ENCODE measurements at places on chromosomes 6 and 20. TPM values are rescaled to one million over a fixed set of nuclear protein-coding genes. Genes with fewer than 3 reads are reported as not detected.

GRCh38 chr20:20206788-20207187, 154.5 kb downstream of the CFAP61 start:
- DNase-seq: no peak

- DNase-seq: no peak
Observed at GRCh38 chr6:88975369-88975768, 12.0 kb upstream of the RNGTT start.

GRCh38 chr6:40325041-40325440, 262.1 kb downstream of the LRFN2 start:
- no peak for DNase-seq

GRCh38 chr20:17615645-17616479, 46.0 kb downstream of the DSTN start:
- DNase-seq: no peak

DNA sequence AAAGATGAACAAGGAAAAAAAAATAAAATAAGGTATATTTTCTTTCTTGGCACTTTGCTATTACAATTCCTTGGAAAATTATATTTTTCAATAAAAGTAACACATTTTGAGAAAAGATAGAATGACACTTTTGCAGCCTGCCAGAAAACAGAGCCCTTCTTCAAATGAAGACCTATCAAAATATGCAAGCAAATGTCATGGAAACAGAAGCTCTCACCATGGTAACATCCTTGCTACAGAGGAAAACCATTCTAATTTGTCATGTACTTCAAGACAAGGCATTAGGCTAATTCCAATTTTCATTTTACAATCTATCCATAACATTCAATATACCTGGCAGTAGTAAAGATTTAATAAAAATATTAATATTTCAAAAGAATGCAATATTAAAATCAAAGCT, 177.9 kb downstream of the RNGTT start:
- no peak for DNase-seq

DNA sequence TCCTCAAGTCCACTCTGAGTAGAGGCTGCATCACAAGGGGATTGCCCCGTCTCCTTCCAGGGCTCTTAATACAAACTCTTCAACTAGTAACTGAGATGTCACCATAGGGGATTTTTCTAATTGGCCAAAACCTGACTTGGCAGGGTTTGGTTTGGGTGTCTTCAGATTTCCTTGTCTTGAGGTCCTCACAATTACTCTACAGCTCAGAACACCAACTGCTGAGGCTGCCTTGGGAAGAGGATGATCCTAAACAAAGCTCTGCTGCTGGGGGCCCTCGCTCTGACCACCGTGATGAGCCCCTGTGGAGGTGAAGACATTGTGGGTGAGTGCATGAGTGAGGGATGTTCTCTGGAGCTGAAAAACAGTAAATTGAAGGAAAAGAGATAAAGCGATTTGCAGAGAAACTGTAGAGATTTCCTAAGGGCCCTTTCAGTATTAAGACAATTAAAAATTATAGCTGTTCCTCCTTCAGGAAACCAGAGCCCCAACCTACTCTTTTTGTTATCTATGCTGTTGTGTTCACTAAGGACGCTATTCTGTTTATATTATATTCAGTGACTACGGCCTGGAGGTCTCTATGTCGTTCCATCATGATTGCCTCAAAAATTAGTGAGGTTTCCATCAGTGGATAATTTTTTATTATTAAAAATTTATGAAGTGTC, at the start of gene HLA-DQA1:
TSS of gene HLA-DQA1 (plus strand) at position 188 of the 662 bp plus-strand sequence. CDS start at position 241, 53 bp downstream.
- no peak for DNase-seq

- DNase-seq: peak; percentile 45
Observed at GRCh38 chr6:33777398-33778388, 11.2 kb downstream of the LEMD2 start.

GRCh38 chr6:43150051-43150751, 20.9 kb upstream of the SRF start:
- DNase-seq: peak; percentile 50

GRCh38 chr6:163218361-163218894, 196.1 kb upstream of the QKI start:
- no peak for DNase-seq

DNA sequence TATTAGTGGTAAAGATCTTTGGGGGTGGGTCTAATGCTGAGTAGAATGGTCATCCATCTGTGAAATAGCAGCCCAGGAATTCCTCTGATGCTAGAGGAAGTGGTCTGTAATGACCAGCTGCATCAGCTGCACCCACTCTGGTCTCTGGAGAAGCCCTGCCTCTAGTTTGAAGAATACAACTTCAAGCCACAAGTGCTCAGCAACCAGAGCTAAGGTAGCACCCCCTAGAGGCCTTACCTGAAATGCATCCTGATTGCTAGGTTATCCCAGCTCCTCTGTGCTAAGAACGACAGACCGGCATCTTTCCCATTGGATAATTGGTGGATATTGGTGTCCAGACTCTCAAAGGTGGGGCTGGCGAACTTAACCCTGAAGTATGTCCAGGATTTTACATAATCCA, 58.2 kb downstream of the DNAH8 start:
- DNase-seq: no peak

Gene PMEPA1
- 8.4 TPM for total RNA-seq

Gene FAM83C
- not detected for total RNA-seq

Gene NMBR
- 2.5 TPM for total RNA-seq

Gene DEF6
- 1.5 TPM for total RNA-seq

Data from cerebellum (tissue), 4 donors.